ENCODE measurements at places on chromosomes 6 and 20.
A peak's percentile ranks its signal among the peaks of the same experiment; 100 is the strongest.

GRCh38 chr6:149419696-149420404, 19.8 kb downstream of the SUMO4 start:
- DNase-seq = no peak

DNA sequence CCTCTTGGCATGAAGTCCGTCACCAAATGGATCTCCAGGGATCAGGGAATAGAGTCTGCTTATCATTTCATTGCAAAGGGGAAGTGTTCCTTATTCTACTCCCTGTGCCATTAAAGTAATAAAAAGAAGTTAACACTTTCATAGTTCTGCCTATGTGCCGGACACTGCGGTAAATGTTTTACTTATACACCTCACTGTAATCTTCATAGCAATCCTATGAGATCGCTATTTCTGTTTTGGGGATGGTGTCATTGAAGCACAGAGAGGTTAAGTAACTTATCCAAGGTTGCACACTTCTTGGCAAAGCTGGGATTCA, 177.7 kb downstream of the TSHZ2 start:
- no peak for DNase-seq

DNA sequence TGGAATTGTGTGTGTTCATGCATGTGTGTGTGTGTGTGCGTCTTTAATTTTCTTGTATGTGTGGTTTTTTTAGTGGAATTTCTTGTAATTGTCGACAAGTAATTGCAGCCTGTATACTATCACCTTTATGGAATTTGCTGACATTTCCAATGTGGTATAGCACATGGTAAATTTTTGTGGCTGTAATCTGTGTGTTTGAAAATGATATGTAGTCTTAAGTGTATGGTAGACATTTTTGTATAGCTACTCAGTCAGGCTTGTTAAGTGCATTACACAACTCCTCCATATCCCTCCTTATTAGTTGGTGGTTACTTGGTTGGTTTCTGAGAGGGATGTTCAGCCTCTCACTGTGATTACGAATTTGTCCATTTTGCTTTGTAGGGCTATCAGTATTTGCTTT, 384.5 kb upstream of the HSF2 start:
- no peak for DNase-seq

GRCh38 chr6:45710304-45710821, 305.3 kb downstream of the CLIC5 start:
- no peak for DNase-seq

GRCh38 chr6:57248311-57248895, 26.3 kb upstream of the RAB23 start:
- no peak for DNase-seq

GRCh38 chr6:134415656-134416055, 97.7 kb upstream of the SGK1 start:
- no peak for DNase-seq

- no peak for DNase-seq
Measured at GRCh38 chr6:285030-285771, 7.1 kb upstream of the DUSP22 start.

GRCh38 chr20:38420388-38421085, 14.6 kb downstream of the SNHG17 start:
- no peak for DNase-seq

DNA sequence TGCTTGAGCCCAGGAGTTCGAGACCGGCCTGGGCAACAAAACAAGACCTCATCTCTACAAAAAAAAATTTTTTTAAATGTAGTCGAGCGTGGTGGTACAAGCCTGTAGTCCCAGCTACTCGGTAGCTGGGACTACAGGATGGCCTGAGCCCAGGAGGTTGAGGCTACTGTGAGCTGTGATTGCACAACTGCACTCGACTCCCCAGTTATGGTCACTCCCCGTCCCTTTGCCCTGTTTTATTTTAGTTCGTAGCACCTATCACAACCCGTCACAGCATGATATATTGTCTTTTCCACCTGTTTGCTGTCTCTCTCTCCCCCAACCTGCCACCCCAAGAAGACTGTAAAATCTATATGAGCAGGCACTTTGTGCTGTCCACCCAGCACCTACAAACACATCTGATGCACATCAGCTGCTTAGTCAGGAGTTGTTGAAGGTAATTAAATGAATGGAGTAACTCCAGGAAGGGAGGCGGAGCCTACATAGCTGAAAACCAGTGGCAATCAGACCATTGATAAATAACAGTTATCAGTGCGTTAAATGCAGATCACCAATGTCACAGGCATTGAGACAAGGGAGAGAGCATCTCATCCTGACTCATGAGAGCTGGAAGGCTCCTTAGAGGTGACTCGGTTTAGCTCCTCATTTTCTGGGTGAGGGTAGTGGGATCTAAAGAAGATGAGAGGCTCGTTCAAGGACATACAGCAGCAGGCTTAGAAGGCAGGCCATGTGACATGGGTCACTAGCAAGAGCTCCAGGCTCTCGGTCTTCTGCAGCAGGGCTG, 14.4 kb upstream of the XRN2 start:
- no peak for DNase-seq

- DNase-seq = no peak
Measured at GRCh38 chr6:108589244-108589791, 28.6 kb downstream of the FOXO3 start.

DNA sequence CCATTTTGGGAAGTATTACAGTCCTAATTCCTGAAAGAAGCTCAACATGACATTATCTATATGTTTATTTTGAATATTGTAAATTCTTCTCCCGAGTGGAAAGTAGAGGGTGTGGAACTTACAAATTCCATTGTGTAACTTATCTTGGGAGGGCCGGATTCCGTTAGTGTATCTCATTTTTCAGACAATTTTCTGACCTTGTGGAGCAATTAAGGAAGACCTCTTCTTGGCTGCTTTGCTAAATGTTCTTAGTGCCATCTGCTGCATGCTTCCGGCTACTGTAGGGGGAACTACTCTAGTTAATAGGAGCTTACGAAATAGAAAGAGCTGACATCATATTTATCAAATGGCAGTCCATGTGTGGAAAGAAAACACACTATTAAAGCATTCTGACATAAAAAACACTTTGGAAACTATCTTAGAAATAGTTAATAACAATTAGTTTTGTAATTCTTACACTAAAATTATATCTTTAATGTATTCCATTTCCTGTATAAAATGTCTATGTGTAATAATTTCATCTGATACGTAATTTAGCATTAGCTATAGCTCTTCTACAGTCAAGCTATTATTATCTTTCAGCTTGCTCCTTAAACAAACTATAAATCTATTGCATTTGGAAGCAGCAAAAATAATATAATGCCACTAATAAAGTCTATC, 41.5 kb upstream of the KCNQ5 start:
- DNase-seq = peak; percentile 35

- DNase-seq = no peak
Measured at GRCh38 chr6:75381877-75382633, 97.5 kb upstream of the TMEM30A start.

GRCh38 chr6:139742671-139743070, 368.2 kb upstream of the CITED2 start:
- DNase-seq = no peak

GRCh38 chr20:42018979-42019378, 400.8 kb upstream of the CHD6 start:
- DNase-seq = no peak

- DNase-seq = no peak
Measured at GRCh38 chr6:113859349-113860180, 2.4 kb downstream of the MARCKS start.

GRCh38 chr20:11178946-11179654, 505.3 kb upstream of the JAG1 start:
- DNase-seq = no peak

DNA sequence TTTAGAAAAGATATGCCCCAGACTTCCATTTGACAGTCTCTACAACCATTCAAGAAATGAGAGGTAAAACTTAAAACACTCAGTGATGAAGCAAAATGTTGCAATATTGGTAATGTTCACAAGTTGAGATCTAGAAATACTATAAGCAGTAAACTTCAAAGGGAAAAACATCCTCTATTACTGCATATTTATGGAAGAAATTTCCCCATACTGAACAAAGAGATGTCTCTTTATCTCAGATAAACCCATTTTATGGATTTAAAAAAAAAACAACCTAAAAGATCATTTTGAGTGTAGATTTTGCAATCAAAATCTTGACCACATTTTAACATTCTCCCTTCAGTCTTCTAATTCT, 177.8 kb upstream of the TAB2 start:
- DNase-seq = no peak

- no peak for DNase-seq
Measured at GRCh38 chr20:6848992-6849391, 81.5 kb downstream of the BMP2 start.

DNA sequence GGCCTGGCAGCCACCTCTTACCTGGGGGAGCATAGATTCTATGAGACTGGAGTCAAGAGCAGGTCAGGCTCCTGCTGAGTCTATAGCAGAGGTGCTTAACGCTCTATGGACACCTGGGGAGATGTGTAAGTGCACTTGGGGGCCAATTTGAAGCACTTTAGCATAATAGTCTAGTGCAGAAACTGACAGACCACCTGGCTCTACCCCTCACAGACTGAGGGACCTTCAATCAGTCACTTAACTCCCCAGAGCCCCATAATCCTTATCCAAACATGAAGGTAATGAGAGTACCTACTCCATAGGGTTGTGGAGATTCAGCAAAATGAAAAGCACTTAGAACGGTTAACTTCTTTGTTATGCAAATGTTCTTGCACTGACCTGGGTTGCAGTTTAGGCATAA, 87.3 kb upstream of the SLC22A16 start:
- DNase-seq = no peak

- no peak for DNase-seq
Measured at GRCh38 chr20:48259456-48259855, 474.2 kb upstream of the SULF2 start.

GRCh38 chr6:130676773-130677144, 150.4 kb upstream of the SMLR1 start:
- DNase-seq = no peak

GRCh38 chr6:29749668-29750067, 26.4 kb downstream of the HLA-F start:
- DNase-seq = no peak

GRCh38 chr6:34324738-34325444, 67.6 kb downstream of the NUDT3 start:
- no peak for DNase-seq

- no peak for DNase-seq
Measured at GRCh38 chr6:170208182-170208601, 82.7 kb downstream of the DLL1 start.

GRCh38 chr6:37731888-37732287, 34.2 kb upstream of the MDGA1 start:
- no peak for DNase-seq

GRCh38 chr6:157280947-157281346, 42.4 kb downstream of the TMEM242 start:
- DNase-seq = no peak

DNA sequence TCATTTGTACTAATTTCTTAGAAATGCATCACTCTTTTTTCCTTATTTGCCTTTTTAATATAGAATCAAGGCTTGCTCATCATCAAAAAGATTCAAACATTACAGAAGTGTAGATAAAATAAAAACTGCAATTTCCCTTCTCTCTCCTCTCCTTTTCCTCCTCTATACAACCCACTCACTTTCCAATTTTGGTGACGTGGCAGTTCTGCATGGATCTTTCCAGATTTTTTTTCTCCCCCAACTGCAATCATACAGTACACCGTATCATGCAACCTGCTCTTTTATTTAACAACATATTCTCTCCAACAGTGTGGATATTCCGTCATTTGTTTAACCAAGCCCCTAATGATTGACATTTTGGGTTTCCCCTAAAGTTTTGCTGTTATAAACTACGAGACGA, 140.5 kb downstream of the BFSP1 start:
- DNase-seq = no peak

DNA sequence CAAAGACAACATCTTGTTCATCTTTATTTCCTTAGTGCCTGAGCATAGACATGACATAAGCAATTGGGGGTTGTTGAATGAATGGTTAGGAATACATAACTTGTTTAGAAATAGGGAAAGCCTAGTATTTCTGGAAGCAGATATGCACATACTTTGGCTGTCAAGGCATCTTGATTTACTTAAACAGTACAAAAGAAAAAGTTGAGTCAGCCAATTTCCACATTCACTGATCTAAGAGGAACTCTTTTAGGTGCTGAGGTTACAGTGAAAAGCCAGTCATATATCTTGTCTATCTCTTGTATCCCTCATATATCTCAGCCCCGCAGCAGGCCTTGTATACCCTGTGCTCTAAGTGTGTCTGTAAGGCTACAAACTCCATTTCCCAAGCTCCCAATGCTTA, 11.6 kb downstream of the ZKSCAN4 start:
- DNase-seq = no peak

- no peak for DNase-seq
Measured at GRCh38 chr20:46252352-46253091, 55.8 kb downstream of the CDH22 start.

GRCh38 chr6:109292420-109292819, 89.8 kb downstream of the CD164 start:
- no peak for DNase-seq

- no peak for DNase-seq
Measured at GRCh38 chr6:41659935-41660334, 21.7 kb downstream of the MDFI start.

DNA sequence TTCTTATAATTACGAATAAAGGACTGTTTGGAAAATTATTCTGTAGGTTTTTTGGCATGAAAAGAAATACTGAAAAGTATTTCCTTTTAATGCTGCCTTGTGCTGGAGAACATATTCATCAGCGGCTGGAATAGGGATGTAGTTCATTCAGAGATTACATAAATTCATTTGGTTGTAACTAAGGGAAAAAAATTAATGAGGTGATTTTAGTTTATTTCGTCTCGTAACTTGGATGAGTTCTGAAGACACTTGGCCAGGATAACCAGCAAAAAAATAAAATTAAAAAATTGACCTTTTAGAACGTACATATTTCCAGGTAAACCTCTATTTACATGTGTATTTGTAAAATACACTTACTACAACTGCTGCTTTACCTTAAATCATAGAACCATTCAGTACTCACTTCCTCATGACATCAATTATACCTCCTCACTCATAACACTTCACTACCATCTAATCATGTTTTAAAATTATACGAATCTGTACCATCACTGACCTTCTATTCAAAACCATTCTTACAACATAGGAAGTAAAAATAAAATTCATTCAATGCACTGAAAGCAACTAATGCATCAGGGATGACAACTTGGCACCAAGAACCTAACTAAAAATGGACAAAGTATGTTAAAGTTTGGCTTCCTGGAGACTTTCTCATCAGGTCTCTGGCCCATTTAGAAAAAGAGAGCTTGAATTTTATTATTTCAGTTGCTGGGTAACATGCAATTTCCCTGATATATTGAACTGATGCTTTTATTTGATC, 17.2 kb downstream of the KLHL31 start:
- DNase-seq = no peak

DNA sequence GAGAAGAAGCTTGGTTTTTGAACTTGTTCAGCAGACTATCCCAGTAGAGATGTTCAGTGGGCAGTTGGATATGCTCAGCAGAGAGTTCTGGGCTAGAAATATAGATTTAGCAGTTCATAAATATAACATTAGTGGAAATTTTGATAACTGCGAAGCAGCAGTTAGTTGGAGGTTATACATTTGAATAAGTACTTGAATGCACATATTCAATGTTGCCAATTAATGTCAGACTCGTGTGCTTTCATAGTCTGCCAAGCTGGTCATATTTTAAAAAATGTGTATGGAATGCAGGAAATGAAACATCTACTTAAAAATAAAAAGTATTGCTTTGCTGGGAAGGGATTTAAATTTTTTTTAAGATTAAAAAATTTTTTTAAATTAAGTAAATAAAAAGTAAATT, 92.5 kb upstream of the E2F3 start:
- no peak for DNase-seq
